ENCODE measurements at places on chromosomes 7 and 10.

DNA sequence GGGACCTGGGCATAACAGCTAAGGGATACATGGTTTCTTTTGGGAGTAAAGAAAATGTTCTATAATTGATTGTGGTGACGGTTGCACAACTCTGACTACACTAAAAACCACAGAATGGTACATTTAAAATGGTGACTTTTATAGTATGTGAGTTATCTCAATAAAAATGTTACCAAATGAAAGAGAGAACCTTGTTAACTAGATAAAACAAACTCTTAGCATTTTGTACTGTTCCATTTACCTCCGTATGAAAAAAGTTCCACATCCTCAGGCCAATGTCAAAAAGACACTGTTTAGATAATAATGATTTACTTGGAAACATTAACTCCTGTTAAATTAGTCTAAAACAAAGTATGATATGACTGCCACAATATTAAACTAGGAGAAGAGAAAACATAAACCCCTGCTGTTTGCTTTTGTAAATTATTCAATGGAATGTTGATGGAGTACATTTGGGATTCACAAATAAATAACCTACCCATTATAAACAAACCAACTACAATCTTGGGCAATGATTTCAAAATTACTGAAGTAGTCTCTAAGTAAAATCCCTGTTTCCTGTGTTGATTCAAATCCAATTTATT, 60.7 kb downstream of the SMURF1 start:
- DNase-seq: no peak

DNA sequence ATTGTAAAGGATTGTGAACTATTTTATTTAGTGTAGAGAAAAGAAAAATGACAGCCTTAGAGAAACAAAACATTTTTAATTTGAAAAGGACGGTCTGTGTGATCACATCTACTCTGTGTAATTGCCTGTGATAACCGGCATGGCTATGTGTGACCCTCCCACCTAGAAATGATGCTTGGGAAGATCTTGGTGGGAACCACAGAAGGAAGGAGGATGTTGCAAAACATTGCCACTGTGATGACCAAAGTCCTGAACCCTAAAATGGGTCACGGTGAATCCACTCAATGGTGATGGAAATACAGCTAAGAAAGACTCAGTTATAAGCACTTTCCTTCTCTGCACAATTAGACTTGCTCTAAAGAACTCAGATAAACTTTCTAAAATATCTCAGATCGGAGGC, 221.3 kb upstream of the FRMD4A start:
- no peak for DNase-seq

DNA sequence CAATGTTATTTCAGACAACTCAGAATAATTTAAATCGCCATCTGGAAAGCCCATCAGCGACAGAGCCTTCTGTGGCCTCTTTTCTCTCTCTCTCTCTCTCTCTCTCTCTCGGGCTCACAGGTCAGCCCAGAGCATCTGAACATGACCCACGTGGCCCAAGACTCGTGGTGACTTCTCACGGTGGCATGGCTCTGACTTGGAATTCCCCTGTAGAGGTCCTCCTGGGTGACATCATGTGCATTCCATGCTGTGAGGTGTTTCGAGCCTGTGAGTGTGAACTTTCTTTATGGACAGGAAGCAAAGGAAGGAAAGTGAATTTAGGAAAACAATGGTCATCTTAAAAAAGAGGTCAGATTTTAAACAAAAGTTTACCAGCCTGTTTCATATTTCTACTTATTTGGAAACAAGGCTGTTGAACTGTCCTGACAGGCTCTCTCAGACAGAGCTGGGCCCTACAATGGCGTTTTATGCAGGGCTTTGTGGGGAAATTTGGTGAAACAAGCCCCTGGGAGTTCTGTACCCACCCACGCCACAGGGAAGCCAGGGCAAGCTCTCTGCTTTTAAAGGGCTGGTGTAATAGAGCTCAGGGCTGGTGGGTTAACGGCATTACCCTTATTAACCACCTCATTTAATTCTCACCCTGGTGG, 359.7 kb upstream of the ZNF32 start:
- no peak for DNase-seq

- DNase-seq: no peak
These were observed 133.0 kb downstream of the VIPR2 start for GRCh38 chr7:159011722-159012022.

DNA sequence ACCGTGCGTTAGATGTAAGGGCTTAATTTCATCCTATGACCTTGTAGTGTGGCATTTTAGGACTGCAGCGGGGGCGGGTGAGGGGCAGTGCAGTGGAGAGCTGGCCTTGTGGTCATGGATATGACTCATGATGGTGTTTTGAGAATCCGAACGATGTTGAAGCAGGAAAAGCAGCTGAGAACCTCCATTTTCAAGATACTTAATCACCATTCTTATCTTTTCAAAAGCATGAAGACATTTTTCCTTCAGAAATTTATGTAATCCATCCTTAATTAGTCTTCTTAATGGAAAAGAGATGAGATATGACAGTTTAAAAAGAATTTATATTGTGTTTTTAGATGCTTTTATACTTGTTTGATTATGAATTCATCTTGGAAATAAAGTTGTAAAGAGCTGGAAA, 9.6 kb downstream of the ATP5F1C start:
- DNase-seq: no peak

DNA sequence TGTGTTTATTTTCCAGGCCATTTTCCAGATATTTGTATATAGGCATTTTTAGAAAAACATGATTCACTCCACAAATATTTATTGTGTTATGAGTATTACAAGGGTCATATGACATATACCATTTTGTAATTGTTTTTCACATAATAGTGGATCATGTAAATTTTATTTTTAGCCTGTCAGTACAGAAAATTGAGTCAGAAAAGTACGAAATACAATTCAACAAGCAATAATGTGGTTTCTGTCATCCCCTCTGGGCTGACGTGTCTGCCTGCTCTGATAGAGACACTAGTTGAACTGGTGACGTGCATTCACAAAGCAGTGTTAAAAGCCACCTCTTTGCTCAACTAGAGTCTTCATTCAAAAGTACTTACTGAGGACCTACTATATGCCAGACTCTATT, 97.9 kb upstream of the STEAP1B start:
- DNase-seq: no peak

GRCh38 chr7:123492485-123492884, 41.9 kb downstream of the IQUB start:
- DNase-seq: no peak

DNA sequence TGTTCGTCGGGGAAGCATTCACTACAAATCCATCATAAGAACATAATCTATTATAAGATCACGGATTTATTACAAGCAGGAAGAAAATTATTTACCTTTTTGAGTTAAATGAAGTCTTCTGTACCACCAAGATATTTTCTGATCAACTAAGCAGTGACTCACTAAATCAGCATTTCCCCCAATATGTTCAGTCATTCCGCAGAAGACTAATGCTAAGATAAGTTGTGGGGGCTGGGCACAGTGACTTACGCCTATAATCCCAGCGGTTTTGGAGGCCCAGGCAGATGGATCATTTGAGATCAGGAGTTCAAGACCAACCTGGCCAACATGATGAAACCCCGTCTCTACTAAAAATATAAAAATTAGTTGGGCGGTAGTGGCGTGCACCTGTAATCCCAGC, 144.2 kb upstream of the EGR2 start:
- DNase-seq: no peak
